ENCODE measurements at places on chromosomes 1 and 21.
A peak's percentile ranks its signal among the peaks of the same experiment; 100 is the strongest.

DNA sequence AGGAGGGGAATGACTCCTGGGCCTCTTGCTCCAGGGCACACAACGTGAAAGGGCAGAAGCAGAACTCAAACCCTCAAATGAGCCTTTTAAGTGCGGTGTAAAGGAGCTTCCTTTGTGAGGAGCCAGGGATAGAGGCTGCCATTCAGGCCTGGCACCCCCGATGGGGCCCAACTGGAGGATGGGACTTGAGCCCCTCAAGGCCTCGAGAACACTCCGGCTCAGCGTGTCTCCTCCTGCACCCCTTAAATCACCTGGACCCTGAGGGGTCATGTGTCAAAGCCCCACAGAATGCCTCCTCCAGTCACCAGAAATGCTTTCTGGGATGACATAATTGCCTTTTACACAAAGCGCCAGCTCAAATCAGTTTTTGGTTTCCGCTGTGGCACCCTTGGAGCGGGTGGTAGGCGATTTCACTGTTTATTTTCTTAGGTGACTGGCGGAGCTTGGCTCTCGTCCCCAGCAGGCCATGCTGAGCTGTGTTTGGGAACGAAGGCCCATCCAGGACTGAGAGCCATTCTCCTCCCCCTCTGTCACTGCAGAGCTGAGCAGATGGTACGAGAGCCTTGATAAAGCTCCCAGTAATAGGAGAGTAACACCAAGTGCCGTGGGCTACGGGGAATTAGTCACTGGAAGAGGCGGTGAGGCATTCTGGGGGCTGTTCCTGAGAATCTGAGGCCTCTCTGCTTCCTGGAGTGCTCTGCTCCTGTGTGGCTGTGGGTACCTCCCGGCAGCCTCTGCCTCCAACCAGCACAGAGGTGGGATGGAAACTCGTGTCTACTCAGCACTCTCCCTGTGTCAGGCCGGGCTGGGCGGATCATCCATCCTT lies 163.0 kb downstream of the GRIK3 start:
- no peak for DNase-seq

DNA sequence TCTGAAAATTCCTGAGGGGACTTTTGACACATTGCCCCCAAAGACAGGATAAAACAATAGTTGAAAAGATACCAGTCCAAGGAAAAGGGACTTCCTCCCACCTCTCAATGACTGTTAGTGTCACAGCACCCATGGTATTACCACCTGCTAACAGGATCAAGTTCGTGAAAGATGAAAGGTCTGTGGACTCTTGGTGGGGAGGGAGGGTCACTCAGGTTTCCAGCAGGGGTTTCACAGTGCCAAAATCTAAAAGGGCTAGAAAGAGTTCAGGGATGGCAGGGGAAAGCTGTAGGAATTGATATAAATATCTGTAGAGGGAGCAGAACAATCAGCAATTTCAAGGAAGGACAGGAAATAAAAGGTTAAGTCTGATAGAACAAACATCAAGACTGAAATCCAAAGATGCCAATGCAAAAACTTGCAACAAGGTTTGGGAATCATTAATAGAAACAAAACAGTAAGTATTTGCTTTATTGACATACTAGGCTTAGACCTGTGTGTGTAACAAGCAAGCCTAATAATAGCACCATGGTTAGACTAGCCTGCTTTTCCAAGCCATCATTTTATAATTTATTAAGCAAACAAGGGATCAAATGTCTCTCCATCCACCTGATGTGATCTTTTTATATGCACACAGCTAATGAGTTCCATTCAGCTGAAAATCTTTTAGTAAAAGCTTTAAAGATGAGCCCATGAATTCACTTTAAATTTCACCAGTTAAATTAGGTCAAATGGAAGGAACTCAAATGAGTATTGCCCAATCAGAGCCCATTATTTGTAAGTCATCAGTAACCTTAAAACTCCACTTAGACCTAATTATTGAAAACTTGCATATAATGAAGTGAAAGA lies 3.7 kb downstream of the MCL1 start:
- DNase-seq: no peak

GRCh38 chr1:96020378-96020777 lies 701.2 kb upstream of the PTBP2 start:
- no peak for DNase-seq

GRCh38 chr1:241640867-241641622 lies 876 bp upstream of the CHML start:
- no peak for DNase-seq

- no peak for DNase-seq
Measured at GRCh38 chr1:8211883-8212579, 105.9 kb upstream of the SLC45A1 start.

GRCh38 chr1:39395357-39395831 lies 96.0 kb upstream of the BMP8A start:
- no peak for DNase-seq

DNA sequence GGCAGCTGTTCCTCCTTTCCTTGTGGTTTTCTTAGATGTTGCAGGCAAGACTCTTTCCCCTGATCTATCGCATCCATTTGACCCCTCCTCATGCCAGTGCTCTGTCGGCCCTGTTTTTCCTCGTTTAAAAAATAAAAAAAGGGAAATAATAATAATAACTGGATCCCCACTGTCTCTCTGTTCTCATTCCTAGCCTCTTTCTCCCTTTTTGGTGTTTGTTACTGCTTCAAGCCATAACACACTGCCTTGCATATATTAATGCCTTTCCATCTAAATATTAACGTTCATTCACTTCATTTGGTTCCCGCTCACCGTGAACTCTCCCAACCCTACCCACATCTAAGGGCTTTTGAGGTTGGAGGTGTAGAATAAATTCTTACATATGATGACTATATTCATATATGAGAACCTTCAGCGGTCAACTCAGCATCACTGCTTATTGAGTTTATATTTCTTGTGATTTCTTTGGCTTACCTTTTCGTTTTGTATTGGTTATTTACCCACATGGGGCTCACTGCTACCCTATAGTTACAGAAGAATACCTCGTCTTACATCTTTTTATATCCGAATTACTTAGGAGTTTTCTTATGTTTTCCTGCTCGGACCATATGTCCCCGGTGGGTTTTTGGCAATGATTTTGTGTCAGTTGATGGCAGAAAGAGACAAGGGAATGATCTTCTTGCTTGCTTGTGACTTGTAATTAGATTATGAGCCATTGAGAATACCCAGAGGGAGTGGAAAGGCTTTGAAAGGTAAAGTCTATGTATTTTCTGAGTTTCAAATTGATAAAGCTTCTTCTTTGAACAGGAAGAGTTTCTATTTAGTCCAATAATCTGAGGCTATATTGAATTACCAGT lies 805 bp downstream of the ATG4C start:
- no peak for DNase-seq

GRCh38 chr21:14817311-14817710 lies 247.5 kb downstream of the NRIP1 start:
- no peak for DNase-seq

DNA sequence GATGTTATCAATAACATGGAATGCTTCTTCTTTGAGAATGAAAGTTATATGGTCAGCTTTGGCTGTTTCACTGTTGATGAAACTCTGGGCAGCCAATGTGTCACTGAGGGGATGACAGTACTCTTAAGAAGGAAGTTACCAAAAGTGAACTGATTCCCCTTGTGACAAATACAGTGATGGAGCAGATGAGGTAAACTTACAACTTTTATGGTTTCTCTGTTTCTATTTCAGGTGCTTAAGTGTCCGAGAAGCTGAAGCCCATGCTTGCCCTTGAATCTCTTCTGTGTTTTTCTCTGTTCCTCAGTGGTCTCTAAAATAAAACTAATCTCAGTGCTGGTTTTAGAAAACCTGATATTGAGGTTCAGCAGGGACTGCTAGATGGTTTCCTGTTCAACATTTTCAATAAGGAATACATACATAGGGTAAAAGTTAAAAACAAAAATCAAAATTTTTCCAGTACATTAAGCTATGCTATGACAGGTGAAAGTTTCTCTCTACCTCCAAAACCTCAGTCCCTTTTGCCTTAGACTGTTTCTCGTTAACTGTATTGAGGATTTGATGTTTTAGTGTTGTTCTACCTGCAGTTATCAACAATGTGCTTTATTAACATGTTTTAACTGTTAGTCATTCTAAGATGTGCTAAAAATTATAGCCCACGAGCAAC lies 454.4 kb upstream of the ADGRL4 start:
- DNase-seq: no peak

DNA sequence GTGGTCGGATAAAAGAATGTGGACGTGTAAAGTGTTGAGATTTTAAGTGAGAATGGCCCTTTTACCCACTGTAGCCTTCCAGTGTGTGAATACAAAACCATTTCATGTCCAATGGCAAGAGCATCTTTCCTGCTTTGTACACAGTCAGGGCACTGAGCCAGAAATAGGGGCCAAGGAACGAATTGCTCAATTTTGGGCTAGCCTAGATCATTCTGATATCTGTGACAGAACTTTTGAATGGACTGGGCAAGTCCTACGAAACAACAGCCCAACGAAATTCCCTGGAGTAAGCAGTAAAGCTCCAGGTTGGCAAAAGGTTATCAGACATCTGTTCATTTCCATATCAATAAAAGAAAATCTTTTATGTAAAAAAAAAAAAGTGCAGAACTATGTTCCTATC lies 5.5 kb downstream of the KIF26B start:
- no peak for DNase-seq

DNA sequence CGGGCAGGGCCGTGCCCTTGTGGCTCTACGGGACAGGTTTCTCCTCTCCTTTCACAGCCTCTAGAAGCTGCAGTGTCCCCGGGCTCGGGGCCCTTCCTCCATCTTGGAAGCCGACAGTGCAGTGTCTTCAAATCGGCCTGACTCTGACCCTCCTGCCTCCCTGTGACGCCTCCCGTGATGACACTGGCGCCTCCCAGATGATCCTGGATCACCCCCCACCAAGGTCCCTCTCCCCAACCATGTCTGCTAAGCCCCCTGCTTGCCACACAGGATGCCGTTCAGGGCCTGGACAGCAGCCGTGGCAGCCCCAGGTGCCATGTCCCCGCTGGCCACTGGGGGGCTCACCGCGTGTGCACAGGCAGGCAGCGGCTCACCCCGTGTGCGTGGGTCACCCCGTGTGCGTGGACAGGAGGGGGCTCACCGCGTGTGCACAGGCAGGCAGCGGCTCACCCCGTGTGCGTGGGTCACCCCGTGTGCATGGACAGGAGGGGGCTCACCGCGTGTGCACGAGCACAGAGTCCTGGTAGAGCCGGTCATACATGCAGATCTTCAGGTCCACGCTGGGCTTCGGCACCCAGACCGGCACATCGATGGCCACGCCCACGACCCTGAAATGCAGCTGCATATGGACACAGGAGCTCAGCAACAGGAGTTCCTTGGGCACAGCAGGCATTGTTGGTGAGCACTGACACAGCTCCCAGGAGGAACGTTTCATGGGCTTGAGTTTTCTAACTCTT lies 24.9 kb upstream of the TMEM52 start:
- DNase-seq: peak; percentile 55

GRCh38 chr1:106225403-106225802 lies 831.1 kb upstream of the PRMT6 start:
- DNase-seq: no peak

DNA sequence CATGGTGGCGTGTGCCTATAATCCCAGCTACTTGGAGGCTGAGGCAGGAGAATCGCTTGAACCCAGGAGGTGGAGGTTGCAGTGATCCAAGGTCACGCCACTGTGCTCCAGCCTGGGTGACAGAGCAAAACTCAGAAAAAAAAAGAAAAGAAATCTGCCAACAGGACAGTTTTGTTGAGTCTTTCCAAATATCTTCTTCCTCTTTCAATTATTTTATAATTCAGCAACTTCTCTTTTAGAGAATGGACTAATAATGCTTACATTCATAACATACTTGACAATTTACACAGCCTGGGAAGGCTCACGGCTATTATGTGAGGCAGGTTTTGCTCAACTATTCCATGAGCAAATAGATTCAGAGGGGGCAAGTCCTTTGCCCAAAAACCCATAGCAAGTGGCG lies 18.1 kb downstream of the CNR2 start:
- DNase-seq: no peak

DNA sequence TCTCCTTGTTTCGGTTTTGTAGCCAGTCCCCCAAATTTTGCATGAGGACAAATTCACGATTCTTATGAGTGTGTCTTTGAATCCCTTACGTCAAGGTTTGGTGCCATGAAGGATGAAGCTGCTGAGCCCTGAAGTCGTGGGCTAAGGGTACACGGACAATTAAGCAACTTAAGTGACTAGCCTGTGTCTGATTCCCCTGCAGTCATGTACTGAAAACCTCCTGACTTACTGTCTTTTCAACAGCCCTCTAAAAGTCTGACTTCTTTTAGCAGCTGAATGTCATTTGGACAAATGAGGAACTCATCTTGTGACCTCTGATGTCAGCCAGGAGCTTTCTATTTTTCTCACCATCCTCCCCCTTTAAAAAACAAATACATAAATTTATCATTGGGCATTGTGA lies 27.1 kb upstream of the C1orf105 start:
- no peak for DNase-seq

DNA sequence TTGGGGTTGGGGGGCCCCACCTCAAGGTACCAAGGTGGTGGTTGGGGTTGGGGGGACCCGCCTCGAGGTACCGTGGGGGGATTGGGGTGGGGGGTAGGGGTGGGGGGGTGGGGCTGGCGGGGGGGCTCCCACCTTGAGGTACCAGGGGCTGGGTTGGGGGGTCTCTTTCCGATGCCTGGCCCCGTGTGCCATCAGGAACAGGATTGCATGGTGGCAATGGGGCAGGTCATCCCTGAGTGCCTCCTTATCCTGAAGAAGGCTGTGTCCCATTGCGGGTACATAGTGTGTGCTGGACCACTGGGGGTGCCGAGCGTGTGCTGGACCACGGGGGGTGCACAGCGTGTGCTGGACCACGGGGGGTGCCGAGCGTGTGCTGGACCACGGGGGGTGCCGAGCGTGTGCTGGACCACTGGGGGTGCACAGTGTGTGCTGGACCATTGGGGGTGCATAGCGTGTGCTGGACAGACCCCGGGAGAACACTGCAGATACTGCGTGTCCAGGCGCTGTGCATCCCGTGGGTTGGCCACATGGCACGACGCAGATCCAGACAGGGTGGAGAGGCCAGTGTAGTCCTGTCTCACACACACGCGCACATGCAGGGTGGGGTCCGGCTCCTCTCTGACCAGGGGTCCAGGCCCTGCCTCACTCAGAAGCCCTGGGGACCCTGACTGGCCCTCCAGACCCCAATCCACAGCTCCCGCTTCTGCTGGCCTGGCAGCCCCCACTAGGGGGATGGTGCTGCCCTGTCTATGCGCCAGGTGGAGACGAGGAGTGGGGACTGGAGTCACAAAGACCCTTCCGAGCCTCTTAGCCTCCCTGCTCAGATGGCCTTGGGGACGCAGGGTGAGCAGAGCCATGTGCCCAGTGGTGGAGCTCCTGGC lies 4.2 kb downstream of the SCNN1D start:
- no peak for DNase-seq
